DMS79 (cell line): ENCODE measurements at places on chromosomes 7 and 10.

GRCh38 chr10:91171485-91171884, 49.0 kb upstream of the PCGF5 start:
- no peak for DNase-seq

DNA sequence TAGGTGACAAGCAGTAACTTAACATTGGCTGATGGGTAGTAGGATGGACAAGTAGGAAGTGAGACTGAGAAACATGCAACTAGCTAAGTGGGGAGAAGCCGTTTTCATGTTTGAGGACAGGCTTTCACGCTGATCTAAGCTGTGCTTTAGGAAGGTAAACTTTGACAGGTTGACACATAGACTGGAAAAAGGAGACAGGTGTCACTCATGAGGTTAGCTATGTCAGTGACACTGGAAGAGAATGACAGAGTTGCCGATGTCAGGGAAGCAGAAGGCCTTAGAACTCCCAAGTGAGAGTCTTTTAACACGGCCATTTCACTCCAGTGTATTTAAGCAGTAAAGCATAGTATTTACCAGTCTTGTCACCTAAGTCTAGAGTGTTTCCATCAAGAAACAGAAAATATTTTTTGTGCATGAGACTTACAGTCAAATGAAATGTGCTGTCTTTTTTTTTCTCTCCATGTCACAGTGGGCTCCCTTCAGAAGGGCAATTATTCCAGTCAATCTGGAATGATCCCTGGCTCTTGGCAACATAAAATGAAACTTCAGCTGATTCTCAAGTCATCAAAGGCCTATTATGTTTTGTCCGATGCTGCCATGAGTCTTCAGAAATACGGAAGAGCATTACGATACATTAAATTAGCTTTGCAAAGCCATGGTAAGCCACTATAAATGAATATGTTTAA, 20.6 kb downstream of the EDRF1 start:
- DNase-seq, result no peak

DNA sequence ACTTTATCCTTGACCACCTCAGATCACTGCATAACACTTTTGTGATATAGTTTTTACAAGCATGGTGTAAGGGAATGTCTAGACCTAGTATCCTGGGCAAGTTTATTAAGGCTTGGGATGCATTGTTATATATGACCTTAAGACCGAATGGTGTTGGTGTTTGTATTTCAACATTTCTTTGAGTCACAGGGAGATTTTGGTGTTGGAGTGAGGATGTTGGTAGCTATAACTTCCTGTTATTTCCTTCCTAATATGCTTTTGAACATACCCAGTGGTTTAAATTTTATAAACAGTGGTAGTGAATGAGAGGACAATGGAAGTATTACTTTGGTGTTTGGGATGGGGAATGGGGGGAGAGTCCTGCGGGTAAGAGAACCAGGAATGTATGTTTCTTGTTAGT, 2.6 kb downstream of the EXOC4 start:
- DNase-seq, result no peak

GRCh38 chr10:133133471-133134231, 26.4 kb upstream of the KNDC1 start:
- DNase-seq, result no peak

GRCh38 chr7:6317797-6318438, 45.5 kb upstream of the CYTH3 start:
- no peak for DNase-seq

- no peak for DNase-seq
Observed at GRCh38 chr7:86665669-86666068, 22.0 kb downstream of the GRM3 start.

DNA sequence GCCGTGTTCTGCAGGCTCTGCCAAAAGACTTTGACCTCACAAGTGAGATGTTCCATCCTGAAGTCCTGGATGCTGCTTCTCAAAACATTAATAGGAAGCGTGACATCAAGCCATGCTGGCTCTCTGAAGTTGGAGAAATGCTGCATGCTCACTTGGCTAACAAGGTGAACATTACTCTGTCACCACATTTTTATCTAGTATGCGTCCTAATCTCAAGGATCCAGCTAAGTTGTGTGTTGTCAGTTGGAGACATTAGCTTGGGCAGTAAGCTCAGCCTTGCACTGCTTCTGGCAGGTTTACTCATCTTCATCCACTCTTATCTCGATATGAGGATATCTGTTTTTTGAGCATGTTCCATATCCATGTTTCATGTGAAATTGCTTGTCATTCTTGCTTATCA, 165.2 kb downstream of the SDK1 start:
- DNase-seq, result no peak

GRCh38 chr7:101179713-101180112, 380 bp downstream of the NAT16 start:
- no peak for DNase-seq

DNA sequence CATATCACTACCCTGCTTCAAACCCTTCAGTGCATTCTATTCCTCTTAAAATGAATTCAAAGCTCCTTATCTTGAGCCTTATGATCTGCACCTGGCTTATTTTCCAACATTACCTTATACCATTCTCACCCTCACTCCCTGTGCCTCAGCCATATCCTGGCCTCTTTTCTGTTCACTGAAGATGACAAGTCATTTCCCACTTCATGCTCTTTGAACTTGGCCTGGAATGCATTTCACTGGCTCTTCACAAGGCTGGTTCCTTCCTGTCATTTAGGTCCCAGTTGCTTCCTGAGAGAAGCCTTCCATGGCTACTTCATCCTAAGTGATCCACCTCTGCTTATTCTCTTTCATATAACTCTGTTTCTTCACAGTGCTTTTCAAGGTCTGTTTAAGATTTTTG, 3.2 kb upstream of the LIPF start:
- DNase-seq, result no peak

- DNase-seq, result no peak
Observed at GRCh38 chr7:138992052-138992531, 10.9 kb upstream of the KIAA1549 start.

DNA sequence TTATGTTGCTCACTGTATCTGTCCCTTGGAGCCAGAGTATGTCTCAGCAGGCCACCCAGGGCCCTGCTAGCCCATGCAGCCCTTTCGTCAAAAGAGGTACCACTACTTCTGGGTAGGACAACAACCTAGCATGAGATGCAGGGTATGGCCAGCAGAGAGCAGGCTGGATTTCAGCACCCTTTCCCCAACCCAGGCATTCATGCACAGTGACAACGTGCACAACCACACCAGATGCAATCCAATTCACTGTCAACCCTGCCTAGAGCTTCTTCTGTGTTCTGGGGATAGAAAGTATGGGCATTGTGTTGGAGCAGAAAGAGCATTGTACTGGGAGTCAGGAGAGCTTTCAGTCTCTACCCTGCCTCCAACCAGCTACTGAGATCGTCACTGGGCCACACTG, 37.9 kb downstream of the JAZF1 start:
- DNase-seq, result no peak

- no peak for DNase-seq
Observed at GRCh38 chr7:112358513-112358912, 91.7 kb upstream of the IFRD1 start.

DNA sequence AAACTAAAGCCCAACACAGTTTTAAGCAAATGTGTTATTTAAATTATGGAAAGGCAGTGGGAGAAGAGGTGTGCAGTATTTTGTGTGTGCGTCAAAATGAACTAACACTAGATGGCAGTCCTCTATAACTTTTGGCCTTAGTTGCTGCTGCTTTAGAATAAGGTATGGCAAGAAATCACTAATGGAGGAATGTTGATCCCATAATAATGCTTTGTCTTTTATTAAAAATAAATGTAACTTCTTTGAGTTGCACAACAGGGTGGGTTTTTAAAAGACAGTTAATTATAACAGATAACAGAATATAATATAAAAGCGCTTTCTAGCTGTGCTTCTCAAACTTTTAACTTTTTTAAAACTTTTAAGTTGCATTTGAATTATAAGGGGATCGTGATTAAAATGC, 56.4 kb downstream of the BBS9 start:
- DNase-seq, result peak; percentile 1

- DNase-seq, result no peak
Observed at GRCh38 chr10:52950578-52950977, 178.0 kb upstream of the MBL2 start.

GRCh38 chr10:623477-624311, 65.8 kb downstream of the DIP2C start:
- no peak for DNase-seq

DNA sequence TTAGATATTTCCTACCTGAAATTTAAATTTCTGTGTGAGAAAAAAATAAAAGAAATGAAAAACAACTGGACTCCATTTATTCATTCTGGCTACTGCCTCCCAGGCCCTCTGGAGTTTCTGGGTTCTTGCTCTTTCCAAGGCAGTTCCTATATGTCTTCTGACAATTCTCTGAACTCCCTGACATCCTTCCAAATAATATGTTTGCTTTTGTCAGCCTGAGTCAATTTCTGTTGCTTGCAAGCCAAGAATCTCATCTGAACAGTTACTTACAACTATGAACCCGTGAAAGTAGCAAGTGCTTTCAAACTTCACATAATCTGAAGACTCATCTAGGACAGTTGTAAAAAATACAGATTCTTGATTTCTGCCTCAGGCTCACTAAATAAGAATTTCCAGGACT, 216.7 kb upstream of the NPVF start:
- no peak for DNase-seq

DNA sequence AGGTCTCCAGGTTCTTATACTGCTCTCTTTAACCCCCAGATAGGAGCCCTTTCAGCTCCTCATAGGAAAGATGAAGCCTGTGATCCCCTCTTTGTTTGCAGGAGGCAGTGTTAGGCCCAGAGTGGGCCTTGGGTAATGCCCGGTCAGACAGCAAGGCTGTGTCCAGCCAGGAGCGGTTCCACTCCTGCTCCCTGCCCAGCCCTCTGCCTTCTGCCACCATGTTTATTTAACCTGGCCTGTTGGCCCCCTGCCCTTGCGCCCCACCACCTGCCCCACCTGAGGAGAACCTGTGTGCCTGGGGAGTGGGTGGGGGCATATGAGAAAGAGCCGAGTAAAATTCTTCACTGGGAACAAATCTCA, 24.3 kb downstream of the CDH23 start:
- DNase-seq, result no peak

DNA sequence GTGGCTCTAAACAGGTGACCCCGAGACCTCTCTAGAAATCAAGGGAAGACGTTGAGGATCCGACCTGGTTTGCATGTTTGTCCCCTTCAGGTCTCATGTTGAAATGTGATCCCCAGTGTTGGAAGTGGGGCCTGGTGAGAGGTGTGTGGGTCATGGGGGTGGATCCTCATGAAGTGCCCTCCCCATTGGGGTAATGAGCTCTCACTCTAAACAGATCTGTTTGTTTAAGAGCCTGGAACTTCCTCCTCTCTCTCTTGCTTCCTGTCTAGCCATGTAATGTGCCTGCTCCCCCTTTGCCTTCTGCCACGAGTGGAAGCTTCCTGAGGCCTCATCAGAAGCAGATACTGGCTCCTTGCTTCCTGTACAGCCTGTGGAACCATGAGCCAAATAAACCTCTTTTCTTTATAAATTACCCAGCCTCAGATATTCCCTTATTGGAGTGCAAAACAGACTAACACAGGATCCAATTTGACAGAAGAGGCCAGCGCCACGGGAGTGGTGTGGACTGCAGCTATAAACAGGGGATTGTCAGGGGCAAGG, 10.8 kb upstream of the POLM start:
- DNase-seq, result no peak

DNA sequence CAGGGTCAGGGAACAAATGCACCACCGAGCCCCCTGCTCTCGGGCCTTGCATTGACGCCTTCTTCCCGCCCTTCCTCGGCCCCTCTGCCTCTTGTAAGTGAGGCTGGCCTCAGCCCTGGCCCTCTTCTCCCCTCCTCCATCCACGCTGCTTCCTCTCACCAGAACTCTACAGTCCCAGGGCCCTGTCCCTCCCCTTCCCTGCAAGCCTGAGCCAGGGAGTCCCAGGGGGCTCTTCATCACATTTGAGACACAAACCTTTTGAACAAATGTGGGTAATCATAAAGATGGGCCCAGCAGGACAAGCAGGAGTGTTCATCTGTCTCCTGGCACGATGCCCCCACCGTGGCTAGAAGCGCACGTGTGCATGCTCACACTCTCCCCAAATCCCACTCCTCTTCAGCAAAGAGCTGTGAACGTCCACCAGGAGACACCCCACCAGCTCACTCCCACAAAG, 57.7 kb downstream of the SLIT1 start:
- DNase-seq, result peak; percentile 16

GRCh38 chr10:125155101-125155500, 5.3 kb downstream of the CTBP2 start:
- DNase-seq, result no peak

DNA sequence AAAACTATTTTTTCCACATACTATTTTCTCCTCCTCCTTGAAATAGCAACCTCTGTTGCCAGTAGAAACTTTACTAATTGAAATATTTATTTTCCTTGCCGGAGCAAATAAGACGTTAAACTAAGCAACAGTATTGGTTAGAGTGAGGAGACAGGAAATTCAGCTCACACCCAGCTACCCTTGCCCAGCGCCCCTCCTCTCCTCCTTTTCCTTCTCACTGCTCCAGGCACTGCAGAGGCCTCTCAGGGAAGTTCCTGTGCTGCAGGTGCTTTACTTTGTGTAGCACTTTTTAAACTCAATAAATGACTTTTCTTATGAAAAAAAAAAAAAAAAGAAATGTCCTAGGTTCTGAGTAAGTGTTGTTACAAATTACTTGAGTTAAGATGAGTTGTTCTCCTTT, 134.0 kb downstream of the SEMA3E start:
- no peak for DNase-seq
